ENCODE measurements at places on chromosomes 16 and 17.

DNA sequence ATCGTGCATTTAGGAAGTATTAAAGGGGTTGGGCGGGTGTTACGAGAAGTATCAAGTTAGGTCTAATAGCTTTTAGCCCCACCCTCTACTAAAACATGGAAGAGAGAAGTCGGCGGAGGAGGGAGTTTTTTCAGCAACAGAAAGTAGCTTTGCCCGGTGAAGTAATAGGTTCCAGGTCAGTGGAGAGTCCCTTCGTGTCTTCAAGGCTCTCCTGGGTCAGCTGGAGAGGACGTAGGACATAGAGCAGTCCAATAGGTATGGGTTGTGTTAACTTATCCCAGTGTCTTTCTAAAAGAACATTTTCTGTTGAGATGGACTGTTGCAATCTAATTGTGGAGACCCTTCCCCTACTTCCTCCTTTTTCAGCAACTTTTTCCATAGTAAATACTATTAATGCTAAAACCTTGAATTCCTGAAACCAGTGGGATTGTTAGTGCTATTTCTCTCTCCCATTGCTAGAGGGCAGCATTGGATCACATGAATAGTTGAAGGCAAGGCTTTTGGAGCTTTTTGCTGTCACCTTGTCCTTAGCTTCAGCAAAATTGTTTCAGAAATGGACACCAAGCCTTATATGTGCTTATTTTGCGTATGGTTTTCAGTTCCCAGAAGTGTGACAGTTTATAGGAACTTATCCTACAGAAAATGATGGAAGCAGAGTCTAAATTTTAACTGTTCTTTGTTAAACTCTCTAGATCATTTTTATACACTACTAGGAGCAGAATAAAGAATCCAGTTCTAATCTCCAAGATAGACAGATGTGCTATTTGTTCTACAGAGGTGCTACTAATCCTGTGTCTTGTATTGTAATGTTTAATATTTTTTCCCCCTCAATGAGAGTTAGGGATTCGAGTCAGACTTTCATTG is 38.4 kb downstream of the UTP18 start:
- DNase-seq, result peak; percentile 71

- no peak for DNase-seq
Measured at GRCh38 chr16:72120026-72120425, 26.4 kb downstream of the DHX38 start.

- no peak for DNase-seq
Measured at GRCh38 chr16:20743591-20743990, 2.0 kb upstream of the THUMPD1 start.

DNA sequence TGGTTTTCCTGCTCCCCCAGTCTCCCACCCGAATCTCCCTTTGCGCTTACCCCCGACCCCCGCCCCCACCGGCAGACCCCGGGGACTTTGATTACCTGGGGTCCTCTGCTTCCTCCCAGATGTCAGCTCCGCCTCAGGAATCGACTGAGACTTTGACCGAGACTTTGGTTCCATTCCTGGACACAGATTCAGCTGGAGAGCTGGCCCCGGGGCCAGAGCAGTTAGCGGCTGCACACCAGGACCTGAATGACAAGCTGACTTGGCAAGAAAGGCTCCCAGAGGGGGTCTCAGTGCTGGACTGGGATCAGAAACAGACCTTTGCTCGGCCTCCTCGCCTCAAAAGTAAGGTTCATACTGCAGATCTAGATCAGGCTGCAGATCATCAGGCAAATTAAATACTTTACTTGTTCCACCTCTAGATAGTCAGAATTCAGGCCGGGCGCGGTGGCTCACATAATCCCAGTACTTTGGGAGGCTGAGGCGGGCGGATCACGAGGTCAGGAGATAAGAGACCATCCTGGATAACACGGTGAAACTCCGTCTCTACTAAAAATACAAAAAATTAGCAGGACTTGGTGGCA is 60.3 kb upstream of the FBXO47 start:
- DNase-seq, result no peak

GRCh38 chr16:85251225-85251760 is 139.0 kb upstream of the CIBAR2 start:
- DNase-seq, result no peak

- peak; percentile 18 for DNase-seq
Measured at GRCh38 chr16:82782715-82783251, 156.0 kb downstream of the CDH13 start.

GRCh38 chr16:23611936-23612335 is 15.8 kb upstream of the NDUFAB1 start:
- no peak for DNase-seq

DNA sequence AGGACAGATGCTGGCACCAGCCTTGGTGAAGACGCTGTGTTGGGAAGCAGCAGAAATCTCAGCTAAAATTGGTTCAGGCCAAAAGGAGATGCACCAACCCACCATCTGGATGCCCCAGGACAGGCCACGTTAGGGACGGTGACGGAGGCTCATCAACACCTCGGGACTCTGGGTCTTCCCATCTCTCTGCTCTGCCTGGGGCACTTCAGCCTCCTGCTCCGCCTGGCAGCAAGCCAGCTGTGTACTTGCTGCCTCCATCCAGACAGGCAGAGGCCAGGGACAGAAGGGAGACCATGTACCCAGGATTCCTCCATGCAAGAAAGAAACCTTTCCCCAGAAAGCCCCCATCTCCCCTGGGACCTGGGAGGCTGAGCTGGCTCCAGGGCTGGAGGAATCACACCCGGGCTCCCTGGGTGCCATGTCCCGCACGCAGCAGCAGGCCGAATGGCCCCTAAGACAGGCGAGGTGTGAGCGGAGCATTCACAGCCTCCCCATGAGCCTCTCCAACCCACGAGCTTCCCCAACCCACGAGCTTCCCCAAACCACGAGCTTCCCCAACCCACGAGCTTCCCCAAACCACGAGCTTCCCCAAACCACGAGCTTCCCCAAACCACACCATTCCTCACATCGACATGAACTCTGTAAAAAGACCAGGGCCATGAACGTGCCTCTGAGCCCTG is 274.5 kb downstream of the C16orf95 start:
- DNase-seq, result no peak

- no peak for DNase-seq
Measured at GRCh38 chr17:72659811-72660210, 432.7 kb downstream of the SLC39A11 start.

DNA sequence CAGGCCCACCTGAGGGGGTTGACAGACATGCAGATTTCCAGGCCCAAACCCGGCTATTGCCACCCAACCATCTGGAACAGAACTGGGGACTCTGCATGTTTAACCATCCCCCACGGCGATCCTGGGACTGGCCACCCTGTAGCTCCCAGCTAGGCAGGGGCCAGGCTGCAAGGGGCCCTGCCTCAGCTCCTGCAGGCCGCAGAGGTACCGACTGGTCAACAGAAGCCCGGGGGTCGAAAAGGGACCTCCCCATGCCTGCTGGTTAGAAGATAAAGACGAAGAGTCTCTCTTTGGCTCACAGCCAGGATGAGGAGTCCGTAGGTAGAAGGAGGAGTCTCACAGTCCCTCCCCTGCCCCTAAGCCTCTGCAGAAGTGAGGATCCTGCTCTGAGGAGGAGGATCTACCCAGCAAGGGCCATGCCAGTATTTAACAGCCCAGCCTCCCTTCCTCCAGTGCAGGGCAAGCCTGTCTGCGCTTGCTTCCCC is 223.4 kb upstream of the TNRC6C start:
- peak; percentile 12 for DNase-seq

GRCh38 chr16:31869511-31870201 is 4.0 kb upstream of the ZNF267 start:
- DNase-seq, result peak; percentile 52

GRCh38 chr17:48850792-48851323 is 20.0 kb downstream of the CALCOCO2 start:
- DNase-seq, result no peak

- no peak for DNase-seq
Measured at GRCh38 chr16:70510216-70510615, 13.1 kb downstream of the COG4 start.

DNA sequence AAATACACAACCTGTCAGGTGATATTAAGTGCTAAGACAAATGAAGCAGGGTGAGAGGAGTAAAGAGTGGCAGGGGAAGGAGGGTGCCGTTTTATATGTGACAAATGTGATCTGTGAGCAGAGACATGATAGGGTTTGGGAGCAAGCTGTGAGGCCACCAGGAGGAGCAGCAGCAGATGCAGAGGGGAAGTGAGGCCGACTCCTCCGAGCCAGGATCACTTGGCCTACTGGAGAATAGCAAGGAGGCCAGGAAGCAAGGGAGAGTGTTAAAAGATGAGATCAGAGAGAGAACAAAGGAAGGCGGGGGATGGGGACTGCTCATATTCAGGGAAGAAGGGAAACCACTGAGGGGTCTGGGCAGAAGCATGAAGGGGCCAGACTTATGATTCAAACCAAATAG is 129.4 kb downstream of the TANGO6 start:
- peak; percentile 72 for DNase-seq

GRCh38 chr16:57916735-57917438 is 54.0 kb downstream of the CNGB1 start:
- no peak for DNase-seq

GRCh38 chr16:57871456-57871855 is 69.2 kb upstream of the KIFC3 start:
- DNase-seq, result peak; percentile 43

GRCh38 chr16:87561200-87562105 is 40.9 kb upstream of the JPH3 start:
- no peak for DNase-seq

DNA sequence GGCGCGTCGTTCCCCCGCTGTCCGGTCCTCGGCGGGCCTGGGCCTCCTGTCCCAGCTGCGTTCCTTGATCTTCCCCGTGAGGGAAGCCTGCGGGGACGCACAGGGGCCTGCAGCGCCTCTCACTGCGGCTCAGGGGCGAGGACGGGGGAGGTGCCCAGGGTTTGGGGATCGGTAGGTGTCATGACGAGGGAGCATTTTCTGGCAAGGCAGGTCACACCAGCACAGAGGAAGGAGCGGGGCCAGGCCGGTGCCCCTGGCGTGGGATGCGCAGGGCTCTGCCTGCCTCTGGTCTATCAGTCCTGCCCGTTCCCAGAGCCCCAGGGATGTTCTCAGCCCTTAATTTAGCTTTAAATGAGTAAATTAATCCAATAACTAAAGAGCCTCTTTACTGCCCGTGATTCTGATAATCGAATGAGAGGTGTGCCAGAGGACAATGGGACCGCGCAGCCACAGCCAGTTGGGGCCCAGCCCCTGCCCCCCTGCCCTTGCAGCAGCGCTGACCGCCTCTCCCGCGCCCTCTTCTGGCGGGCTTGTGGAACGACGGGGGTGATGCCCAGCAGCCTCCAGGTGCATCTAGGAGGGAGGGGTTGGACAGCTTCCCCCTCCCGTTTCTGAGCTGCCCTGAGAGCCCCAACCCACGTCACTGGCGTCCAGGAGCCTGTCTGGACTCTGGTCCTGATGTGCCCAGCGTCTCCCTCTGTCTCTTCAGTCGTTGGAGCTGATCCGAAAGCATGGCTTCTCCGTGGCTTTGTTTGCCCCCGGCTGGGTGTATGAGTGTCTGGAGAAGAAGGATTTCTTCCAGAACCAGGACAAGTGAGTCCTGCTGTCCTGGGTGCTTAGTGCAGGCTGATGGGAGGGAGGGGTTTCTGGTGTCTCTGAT is 7.9 kb downstream of the ENGASE start:
- peak; percentile 67 for DNase-seq

DNA sequence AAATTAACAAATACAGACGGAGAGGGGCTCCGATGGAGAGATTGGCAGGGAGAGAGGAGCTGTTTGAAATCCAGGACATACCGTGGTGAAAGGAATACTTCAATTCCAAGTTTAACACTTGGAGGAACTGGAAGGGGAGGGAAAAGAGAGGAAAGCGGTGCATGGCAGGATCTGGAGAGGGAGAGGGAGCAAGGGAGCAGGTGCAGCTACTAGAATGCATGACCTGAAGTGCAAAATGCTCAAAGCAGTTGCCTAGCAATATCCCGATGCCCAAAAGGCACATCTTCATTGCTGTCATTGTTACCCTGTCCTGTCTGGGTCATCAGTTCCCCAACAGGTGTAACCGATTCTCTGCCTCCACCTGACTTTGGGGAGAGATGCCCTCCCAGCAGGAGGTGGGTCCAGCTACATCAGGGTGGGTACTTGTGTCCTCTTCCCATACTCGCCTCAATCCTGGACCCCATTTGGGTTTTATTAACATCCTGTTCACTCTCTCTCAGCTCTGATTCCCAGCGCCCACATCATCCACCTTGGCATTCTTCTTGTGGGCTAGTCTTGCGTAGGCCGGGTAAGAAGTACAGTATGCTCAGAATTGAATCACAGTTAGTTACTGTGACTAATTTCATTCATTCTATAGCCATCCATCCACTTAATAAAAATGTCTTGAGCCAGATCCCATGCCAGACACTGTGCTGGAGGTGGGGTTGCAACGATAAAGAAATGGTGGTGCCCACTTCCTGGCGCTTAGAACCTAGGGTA is 37.4 kb upstream of the EMP2 start:
- no peak for DNase-seq

DNA sequence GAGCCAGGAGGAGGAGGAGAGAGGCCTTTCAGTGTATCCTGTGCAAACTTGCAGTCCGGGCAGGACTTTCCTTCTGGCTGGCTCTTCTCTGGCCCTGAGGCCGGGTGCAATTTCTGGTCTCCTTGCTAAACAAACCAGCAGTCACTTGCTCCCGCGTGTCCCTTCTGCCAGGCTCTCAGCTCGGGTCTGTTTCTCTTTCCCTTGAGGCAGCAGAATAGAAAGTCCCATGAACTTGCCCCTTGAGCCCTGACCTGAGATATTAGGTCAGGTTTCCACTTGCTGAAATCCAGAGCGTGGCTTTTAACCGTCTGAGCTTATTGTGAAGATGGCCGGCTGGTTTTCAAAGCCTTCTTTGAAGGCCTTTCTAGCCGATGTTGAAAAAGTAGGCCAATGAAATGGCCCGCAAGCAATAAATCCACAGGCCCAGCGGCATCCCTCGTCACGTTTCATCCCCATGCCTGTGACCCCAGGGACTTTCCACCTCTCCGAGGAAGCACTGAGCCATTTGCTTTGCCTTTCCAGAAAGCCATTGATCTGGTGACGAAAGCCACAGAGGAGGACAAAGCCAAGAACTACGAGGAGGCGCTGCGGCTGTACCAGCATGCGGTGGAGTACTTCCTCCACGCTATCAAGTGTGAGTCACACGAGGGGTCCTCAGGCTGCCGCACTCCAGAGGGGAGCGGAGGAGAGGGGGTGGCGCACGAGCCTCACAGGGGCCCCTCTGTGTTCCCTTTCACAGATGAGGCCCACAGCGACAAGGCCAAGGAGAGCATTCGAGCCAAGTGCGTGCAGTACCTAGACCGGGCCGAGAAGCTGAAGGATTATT is 4.5 kb downstream of the VPS4A start:
- no peak for DNase-seq

- DNase-seq, result no peak
Measured at GRCh38 chr17:50769884-50770283, 2.6 kb upstream of the ANKRD40CL start.

DNA sequence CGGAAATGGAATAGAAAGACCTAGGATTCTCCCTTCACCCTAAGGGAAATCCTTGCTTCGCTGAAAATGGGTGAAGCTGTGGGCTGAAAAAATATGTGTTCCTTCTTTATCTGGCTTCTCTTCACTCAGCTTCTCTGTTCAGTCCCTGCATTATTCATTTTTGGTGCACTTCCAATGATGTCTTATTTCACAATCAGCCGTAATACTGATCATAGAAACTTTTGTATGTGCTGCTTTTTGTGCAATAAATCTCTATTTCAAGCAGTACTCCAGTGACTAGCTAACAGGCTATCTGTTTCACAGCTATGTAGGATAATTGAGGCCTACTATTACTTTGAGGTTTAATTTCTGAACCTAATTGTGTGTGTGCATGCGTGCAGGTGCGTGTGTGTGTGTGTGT is 144.6 kb downstream of the FOXL1 start:
- no peak for DNase-seq

GRCh38 chr16:85944572-85945423 is 45.8 kb downstream of the IRF8 start:
- DNase-seq, result no peak
